ENCODE measurements at places on chromosomes 4 and X. TPM values are rescaled to one million over a fixed set of nuclear protein-coding genes. Genes with fewer than 3 reads are reported as not detected.

EVC2 gene
- polyA plus RNA-seq: 1.5 TPM

PLAC1 gene
- polyA plus RNA-seq: 0.63 TPM

BEX2 gene
- polyA plus RNA-seq: 23.2 TPM

TCEAL9 gene
- polyA plus RNA-seq: 110 TPM

PPP1R2C gene
- not detected for polyA plus RNA-seq

GUF1 gene
- 9.2 TPM for polyA plus RNA-seq

GK2 gene
- polyA plus RNA-seq: not detected

SCML1 gene
- 30.8 TPM for polyA plus RNA-seq

COPS4 gene
- polyA plus RNA-seq: 15.3 TPM

SLC10A4 gene
- polyA plus RNA-seq: 0.16 TPM

PNMA6F gene
- not detected for polyA plus RNA-seq

IL13RA1 gene
- 23.4 TPM for polyA plus RNA-seq

PLK4 gene
- 1.2 TPM for polyA plus RNA-seq

MAGEA2B gene
- not detected for polyA plus RNA-seq

ABCG2 gene
- polyA plus RNA-seq: 1.2 TPM

EGF gene
- polyA plus RNA-seq: 0.75 TPM

ARFIP1 gene
- 20.9 TPM for polyA plus RNA-seq

HSFX2 gene
- 0.41 TPM for polyA plus RNA-seq

All from lung (tissue), 17 donors.